ENCODE measurements at places on chromosomes 13 and 19.
A peak's percentile ranks its signal among the peaks of the same experiment; 100 is the strongest.

DNA sequence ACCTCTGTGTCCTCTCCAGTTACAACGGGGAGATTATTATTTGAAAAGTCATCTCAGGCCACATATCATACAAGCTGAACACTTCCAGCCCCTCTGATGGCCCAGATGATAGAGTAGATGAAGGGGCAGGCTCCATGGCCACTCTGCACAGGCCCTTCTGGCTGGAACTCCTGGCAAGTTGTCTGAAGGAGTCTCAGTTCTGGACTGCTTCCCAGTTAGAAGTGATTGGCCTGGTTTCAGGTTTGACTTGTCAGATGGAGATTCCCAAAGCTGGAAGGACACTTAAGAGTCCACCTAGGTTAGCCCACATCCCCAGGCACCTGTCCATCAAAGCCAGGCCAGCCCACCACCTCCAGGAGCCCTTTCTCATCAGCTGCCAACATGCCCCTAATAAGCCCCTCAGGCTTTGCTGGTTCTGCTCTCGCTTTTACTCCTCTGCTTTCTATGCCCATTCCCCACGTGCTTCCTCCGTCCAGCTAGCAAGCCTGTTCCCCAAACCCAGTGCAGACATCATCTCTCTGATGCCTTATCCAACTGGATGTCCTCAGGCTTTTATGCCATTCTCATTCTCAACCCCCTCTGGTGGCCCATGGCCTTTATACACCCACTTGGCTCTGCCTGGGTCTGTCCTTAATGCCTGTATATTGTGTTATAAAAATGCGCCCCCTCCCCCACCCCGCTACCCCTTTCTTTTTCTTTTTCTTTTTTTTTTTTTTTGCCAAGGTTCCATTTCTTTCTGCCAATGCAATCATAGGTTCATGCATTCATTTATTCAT, 56.5 kb downstream of the HSPH1 start:
- DNase-seq: no peak

DNA sequence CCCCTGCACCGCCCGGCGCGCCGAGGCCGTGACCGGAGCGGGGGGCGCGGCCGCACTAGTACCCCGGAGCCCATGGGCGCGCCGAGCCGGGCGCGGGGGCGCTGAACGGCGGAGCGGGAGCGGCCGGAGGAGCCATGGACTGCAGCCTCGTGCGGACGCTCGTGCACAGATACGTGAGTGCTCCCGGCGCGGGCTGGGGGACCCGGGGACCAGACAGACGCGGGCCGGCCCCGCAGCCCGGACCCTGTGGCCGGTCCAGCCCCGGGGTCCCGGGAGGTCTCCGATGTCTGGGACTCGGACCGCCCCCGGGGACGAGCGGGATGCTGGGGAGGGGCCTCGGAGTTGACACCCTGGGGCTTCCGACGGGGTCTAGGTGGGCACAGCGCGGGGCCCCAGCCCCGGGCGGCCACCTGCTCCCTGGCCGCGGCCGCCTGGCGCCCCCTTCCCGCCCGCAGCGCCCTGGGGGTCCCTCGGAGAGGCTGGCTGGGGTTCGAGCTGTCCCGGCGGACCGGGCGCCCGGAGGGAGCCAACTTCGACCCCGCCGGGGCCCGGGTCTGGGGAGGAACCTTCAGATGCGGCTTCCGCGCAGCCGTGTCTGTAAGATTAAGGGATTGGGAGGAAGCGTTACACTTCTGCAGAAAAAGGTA, 568 bp downstream of the ATP11A start:
- DNase-seq: peak; percentile 90

DNA sequence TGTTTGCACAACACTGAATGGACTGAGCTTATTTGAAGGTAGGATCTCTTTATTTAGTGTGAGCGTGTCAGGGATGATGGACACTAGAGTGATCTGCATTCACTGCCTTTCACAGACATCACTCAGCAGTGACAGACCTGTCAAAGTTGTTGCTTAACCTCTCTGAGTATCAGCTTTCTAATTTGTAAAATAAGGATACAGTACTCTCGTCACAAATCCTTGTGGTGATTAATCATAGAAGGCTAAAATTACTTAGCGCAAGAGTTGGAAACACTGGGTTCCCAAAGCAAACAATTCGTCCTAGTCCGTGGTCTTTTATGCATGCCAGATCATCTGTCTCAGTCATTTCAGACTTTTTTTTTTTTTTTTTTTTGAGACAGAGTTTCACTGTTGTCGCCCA, 16.6 kb downstream of the CARD8 start:
- DNase-seq: no peak

DNA sequence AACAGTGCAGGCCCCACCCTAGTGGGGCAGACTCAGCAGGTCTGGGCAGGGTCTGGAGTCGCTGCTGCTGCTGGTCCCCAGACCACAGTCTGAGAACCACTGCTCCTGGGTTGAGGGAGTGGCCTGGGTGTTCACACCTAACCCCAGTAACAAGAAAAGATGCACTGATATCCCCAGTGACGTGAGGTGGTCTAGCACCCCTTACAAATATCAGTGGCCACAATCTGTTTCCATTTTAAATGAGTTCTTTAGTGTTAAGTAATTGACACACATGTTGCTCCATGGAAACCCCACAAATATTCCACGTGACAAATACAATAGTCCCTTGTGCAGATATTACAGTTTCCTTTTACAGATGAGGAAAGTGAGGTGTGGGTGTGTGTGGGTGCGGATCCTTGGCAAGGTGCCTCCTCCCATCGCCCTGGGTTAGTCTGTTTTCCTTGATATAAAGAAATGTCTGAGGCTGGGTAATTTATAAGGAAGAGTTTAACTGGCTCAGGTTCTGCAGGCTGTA, 96.3 kb upstream of the GPR183 start:
- DNase-seq: no peak

DNA sequence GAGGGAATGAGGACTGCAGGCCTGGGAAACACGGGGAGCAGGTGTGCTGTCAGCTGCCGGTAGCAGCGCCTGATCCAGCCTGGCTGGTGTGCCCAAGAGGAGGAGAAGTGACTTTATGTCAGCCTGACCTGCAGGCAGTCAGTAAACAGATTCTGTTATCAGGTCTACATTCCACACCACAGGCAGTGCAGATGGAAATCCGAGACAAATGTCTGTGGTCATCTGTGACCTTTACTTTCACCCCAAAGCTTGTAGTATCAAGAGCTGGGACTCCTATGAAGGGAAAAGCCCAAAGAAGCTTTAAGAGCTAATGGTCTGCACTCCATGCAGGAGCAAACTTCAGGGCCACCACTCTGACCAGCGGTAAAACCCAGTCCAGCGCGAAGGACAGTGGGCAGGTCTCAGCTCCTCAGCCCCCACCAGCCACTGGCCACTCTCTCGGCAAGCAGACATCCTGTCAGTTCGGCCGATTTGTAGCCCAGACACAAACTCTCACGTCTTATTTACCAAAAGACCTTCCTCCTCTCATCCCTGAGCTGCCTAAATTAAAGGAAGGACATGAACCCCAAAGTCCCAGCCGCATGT, 7.7 kb downstream of the EPS15L1 start:
- DNase-seq: peak; percentile 40

DNA sequence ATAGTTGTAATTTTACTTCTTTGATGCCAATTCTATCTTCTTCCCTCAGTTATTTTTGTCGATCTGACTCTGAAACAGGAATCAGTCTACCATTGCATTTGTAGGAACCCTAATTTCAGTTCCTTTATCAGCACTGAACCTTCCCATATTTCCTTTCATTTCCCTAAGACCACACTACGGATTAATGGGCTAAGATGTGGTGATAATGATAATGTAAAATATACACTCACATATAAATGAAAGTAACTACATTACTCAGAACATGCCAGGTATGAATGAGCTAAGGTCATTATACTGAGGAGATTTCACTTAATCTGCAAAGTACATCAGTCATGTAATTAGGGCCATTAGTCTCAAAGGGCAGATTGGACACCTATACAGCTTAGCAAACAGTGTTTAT, 60.2 kb upstream of the RFC3 start:
- DNase-seq: no peak

GRCh38 chr13:30572859-30573275, 44.9 kb upstream of the USPL1 start:
- peak; percentile 13 for DNase-seq

DNA sequence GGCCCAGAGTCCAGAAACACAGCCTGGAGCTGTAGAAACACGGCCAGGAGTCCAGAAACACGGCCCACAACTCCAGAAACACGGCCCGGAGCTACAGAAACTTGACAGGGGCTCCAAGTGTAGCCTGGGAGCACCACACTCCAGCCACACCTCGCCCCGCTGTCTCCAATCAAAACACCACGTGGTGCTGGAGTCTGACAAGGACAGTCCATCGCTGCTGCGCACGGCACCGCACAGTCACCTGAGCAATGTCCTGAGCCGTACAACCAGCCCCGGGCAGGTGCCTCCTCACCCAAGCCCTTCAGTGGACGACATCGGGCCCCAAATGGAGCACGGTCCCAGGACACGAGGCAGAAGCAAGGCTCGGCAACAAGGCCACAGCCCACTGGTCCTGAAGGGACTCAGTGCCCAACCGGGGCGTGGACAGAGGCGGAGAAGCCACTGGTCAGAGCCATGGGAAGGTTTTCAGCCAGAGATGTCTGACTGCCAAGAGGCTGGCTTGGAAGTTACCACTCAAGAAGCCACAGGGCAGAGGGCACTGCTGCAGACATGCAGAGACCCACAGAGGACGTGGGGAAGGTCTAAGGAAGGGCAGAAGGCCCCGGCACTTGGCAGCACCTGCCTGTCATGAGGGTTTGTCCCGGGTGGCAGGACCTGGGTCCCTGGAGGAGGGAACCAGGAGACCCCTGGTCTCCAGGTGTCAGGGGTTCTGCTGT, 19.7 kb upstream of the PLPP2 start:
- DNase-seq: peak; percentile 32

GRCh38 chr13:20241593-20241992, 9.5 kb upstream of the GJB6 start:
- no peak for DNase-seq

GRCh38 chr13:100646030-100646673, 28.4 kb downstream of the TMTC4 start:
- DNase-seq: peak; percentile 63

- peak; percentile 90 for DNase-seq
Measured at GRCh38 chr13:40666933-40667621, 636 bp upstream of the FOXO1 start.

All from H7 (cell line).